ENCODE measurements at places on chromosomes 11 and 22.

- DNase-seq: no peak
Observed at GRCh38 chr11:83813296-83813695, 527.1 kb upstream of the CCDC90B start.

GRCh38 chr22:30891443-30891755 is 77.2 kb downstream of the MORC2 start:
- DNase-seq: no peak

DNA sequence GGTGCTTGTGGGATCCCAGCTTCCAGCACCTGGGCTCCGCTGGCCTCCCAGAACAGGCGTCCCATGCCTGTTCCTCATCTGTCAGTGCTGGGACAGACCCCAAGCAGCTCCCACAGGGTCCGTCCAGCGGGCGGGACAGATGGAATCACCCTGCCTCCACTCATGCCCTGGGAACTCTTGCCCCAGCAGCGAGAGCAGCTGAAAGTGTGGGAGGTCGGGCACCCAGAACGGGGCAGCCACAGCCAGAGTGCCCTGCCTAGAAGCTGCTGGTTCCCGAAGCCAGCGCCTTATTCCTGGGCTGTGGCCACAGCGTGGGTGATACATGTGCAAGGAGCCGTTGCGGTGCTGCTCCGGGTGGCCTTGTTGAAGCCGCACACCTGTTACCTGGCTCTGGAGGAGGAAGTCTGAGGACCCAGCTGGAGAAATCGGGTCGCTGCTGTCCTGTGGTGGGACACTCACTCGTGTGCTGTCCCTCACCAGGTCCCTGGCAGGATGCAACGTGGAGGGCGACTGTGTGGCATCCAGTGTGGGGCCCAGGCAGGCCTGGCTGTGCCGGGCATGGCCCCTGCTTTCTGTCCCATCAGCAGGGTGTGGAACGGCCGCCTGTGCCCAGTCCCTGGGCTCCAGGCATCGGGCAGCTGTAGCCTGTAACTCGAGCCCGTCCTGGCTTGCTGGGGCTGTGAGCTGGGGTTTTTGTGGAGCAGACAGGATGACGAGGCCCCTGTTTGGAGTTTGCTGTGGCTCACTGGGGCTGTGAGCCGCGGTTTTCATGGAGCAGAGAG is 16.2 kb downstream of the GRAMD4 start:
- no peak for DNase-seq

GRCh38 chr11:2578929-2579270 is 120.9 kb downstream of the KCNQ1OT1 start:
- no peak for DNase-seq

- DNase-seq: no peak
Observed at GRCh38 chr11:108835624-108836023, 170.8 kb downstream of the DDX10 start.

DNA sequence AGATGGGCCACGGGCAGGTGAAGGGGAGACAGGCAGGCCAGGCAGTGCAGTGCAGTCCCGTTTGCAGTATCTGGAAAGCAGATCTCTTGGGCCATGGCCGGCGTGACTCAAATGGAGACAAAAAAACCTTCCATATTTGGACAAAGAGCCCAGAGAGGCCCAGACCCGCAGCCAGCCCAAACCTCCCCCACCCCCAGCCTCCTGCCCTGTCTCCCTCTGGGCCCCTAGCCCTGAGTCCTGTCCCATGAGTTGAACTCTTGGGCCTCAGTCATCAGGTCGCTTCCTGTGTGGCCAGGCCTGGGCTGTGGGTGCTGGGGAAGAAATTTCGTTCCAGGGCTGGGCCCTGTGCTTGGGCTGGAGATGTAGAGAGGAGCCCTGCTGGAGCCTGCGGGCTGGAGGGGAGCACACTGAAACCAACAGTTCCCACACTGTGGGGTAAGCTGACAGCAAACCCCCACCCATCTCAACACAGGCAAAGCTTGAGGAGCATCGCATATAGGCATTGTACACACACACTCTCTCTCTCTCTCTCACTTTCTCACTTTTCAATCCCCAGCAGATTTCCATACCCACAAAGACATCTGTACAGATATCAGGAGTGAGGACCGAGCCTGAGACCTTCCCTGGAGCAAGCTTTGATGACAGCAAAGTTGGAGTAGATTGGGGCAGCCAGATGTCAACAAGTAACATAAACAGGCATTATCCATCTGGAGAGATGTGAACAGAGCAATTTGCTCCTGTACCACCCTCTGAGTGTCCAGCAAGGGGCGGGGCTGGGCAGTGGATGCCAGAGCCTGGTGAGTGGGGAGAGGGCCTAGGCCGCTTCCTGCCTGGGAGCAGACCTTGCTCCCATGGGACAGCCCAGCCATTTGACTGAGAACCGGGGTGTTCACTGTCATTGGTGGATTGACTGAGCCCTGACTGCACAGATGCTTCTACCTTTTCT is 17.2 kb downstream of the ARHGEF17 start:
- no peak for DNase-seq

- peak; percentile 3 for DNase-seq
Observed at GRCh38 chr11:32172848-32173834, 82.3 kb downstream of the RCN1 start.

GRCh38 chr11:3962406-3962840 is 107.0 kb downstream of the STIM1 start:
- DNase-seq: no peak
